ENCODE measurements at places on chromosomes 5 and 9. TPM values are rescaled to one million over a fixed set of nuclear protein-coding genes. Genes with fewer than 3 reads are reported as not detected.

Gene CCNO
- total RNA-seq, result 0.16 TPM

Gene FYB1
- under 0.01 TPM for total RNA-seq

Gene IFNA21
- not detected for total RNA-seq

Gene TAF11L5
- total RNA-seq, result not detected

Gene PRELID2
- total RNA-seq, result 17.0 TPM

Gene IL31RA
- 0.06 TPM for total RNA-seq

Gene PALM2AKAP2
- 0.06 TPM for total RNA-seq

Gene IRX4
- total RNA-seq, result not detected

Gene PCDHGC5
- total RNA-seq, result 0.32 TPM

Gene IFNA2
- total RNA-seq, result not detected

Gene CDKN2B-AS1
- total RNA-seq, result 1.9 TPM

Gene CRB2
- not detected for total RNA-seq

Gene PCDHGA9
- total RNA-seq, result 0.97 TPM

Gene POLR1E
- total RNA-seq, result 14.2 TPM

Gene LOX
- 90.4 TPM for total RNA-seq

Gene SPATA9
- not detected for total RNA-seq

Gene TLE1
- 32.2 TPM for total RNA-seq

Gene ANAPC2
- 21.0 TPM for total RNA-seq

Gene SOWAHA
- total RNA-seq, result not detected

Gene VLDLR
- 7.4 TPM for total RNA-seq

Gene IRX2
- total RNA-seq, result not detected

Gene DMRT3
- not detected for total RNA-seq

Gene CD14
- 3.2 TPM for total RNA-seq

Gene ASTN2
- 2.6 TPM for total RNA-seq

Gene ERBIN
- total RNA-seq, result 35.9 TPM

Gene MRPS30
- total RNA-seq, result 36.8 TPM

Gene SH3RF2
- total RNA-seq, result 0.88 TPM

Gene NOL6
- 9.4 TPM for total RNA-seq

Gene LURAP1L
- total RNA-seq, result 11.3 TPM

Gene RECK
- 5.5 TPM for total RNA-seq

Gene MAMDC2
- total RNA-seq, result 31.2 TPM

Gene LHX2
- total RNA-seq, result not detected

Gene IL6ST
- total RNA-seq, result 994 TPM

Gene FBP1
- 0.57 TPM for total RNA-seq

Gene MOB3B
- 2.0 TPM for total RNA-seq

Gene SPINK13
- total RNA-seq, result not detected

Gene NRG2
- total RNA-seq, result 0.57 TPM

Gene FGD3
- total RNA-seq, result not detected

Gene FCN1
- not detected for total RNA-seq
